ENCODE measurements at places on chromosomes 4 and X.
A peak's percentile ranks its signal among the peaks of the same experiment; 100 is the strongest.

DNA sequence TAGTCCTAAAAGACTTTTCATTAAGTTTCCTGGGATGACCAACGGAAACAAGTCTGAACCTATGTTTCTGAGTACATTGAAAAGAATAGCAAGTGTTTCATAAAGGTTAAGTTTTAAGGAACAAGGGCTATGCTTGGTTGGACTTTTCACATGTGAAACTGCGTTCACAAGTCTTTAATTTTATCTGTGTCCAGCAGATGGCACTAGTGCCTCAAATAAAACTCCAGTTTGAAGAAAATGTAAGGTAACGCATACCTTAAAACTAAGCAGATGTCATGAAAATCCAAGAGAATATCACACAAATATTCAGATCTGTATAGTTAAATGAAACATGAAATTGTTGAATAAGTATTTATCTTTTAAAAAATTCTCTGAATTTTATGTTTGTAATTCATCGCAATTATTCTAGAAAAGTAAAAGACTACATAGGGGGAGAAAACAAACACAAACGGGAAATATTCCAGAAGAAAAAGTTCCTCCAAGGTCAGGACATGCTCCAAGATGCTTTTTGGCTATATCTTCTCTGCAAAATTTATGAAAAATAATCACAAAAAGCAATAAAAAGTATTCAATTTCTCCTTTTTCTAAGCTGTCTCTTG is 89.6 kb upstream of the MAD2L1 start:
- peak; percentile 69 for DNase-seq

- DNase-seq: no peak
These were observed 66.2 kb upstream of the TACR3 start for GRCh38 chr4:103786014-103786413.

DNA sequence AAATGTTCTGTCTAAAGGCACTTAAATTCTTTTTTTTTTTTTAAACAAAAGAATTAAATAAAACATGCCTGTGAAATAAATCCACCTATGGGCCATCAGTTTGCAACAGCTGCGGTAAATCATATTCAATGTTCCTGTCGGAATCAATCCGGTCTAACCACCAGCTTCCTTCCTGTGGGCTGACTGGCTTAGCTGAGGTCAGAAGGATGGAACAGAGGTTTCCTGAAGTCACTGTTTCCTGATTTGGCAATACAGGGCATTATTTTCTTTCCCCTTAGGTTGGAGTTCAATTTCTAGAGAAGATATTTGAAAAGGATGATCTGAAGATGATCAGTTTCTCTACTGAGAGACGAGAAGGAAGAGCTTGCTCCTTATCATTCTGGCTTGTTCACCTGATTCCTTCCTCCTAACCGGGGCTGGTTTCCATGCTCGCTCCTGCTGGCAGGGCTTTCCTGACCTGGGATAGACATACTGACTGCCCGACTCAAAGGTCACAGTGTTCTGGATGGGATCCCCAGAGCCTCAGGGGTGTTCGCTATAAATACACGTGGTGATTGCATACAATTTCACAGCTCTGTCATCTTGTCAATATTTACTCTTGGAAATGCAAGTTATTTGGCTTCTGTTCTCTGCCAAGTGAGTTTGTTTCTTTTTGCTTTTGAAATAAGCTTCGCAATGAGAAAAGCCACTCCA is 21.7 kb downstream of the PDLIM3 start:
- DNase-seq: no peak

GRCh38 chrX:100491174-100491573 is 81.1 kb upstream of the PCDH19 start:
- no peak for DNase-seq

- DNase-seq: no peak
These were observed 125.6 kb downstream of the PTTG2 start for GRCh38 chr4:38085751-38086150.

GRCh38 chr4:158856852-158857251 is 88.0 kb downstream of the FNIP2 start:
- DNase-seq: no peak

- DNase-seq: no peak
These were observed 2.7 kb downstream of the AFAP1 start for GRCh38 chr4:7937006-7937405.

DNA sequence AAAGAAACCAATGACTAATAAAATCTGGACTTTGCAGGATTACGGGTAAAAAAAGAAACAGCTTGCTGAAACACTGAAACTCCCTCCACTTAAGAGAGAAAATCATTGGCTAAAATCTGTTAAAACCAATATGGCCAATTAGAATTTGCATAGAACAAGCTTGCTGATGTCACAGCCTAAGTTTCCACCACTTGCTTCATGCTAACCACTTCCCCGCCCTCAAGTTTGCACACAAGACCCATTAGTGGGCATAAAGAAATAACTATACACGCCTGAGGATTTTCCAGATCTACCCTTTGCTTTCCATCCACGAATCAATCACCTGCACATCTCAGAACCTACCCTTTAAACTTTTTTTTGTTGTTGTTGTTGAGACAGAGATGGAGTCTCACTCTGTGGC is 42.7 kb upstream of the PHEX start:
- DNase-seq: no peak

DNA sequence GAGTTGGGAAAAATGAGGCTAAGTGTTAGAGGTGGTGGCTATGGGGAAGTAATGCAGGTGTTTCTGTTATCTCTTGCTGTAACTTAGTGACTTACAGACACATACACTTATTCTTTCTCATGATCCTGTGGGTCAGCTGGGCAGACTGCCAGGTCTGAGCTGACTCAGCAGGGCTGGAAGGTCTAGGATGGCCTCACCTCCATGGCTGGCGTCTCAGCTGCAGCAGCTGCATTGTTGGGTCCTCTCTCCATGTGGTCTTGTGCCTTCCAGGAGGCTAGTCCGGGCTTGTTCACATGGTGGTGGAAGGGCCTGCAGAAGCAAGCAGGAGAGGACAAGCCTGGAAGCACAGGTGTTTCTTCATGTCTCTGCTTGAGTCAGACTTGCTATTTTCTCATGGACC is 172.7 kb downstream of the NHS start:
- DNase-seq: no peak

DNA sequence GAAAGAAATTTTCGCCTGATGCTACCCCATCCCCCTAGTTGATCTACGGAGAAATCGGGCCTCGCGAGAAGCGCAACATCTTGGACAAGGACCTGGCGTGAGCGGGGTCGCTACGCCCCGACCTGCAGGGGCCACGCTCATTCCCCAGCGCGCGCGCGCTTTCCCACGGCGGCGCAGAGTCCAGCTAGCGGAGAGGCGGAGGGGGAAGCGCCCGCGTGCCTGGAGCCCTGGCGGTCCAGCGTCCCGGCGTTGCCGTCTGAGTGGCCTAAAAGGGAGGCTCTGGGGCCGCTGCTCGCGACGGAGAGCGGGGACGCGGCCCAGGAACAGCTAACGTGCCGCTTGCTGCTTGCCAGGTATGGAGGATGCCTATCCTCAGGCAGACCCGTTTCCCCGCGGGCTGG is 6.0 kb upstream of the SOX3 start:
- DNase-seq: no peak

DNA sequence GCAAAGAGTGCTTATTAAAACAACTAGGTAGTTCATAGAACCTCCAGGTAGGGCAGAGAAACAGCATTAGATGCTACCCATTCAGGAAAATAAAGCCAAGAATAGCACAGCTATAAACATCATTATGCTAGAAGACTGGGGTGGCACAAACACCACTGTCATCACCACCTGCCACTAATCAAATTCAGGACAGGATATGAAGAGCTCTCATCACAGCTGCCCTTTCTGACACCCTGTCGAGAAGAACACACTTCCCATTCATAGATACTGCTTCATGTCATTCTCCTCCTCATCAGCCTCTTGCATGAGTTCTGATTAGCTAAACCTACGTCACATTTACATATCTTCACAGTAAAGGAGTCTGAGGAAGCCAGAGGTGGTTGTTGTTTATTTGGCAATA is 692.3 kb upstream of the HS3ST1 start:
- DNase-seq: no peak

DNA sequence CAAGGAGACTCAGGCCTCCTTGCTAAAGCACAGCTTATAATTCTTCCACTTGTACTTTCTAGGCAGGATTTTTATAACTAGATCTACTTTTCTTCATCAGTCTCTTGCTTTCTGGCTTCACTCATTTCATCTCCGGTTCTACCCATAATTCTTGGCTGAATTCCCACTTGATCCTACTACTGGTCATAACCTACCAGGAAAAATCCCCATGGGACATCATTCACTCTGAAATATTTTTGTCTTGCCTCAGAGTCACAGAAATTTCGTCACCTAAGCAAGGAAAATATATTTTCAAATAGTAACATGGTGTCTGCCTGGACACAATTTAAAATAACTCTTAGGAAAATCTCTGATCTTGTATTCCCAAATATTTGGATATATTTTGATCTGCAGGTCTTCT is 122.3 kb downstream of the TEX13A start:
- DNase-seq: no peak

DNA sequence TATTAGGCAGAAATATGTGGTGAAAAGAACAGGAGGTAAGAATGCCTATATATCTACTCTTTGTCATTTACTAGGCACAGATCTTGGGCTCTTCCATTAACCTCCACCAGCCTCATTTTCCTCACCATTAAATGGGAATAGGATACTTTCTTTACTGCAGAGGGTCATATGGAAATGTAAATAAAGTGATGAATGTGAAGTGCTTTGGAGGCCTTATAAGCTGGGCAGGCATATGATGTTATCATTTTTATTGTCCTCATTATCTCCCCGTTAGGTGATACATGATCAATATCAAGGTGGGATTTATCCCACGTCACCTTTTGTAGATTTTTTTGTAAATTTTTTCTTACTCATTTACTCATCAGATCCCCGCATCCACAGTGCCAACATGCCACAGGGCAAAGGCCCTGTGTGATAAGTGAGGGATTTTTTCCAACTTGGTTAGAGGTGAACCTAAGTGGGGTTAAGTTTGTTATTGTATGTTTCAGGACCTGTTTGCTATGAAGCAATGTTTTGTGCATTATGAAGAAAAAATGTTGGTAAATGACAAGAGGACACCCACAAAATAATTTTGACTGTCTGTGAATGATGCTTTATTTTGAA is 107.8 kb downstream of the SLC4A4 start:
- no peak for DNase-seq

- no peak for DNase-seq
These were observed 120.2 kb upstream of the NDST4 start for GRCh38 chr4:115233600-115233999.

- no peak for DNase-seq
These were observed 458.3 kb upstream of the TENM3 start for GRCh38 chr4:181784881-181785280.

DNA sequence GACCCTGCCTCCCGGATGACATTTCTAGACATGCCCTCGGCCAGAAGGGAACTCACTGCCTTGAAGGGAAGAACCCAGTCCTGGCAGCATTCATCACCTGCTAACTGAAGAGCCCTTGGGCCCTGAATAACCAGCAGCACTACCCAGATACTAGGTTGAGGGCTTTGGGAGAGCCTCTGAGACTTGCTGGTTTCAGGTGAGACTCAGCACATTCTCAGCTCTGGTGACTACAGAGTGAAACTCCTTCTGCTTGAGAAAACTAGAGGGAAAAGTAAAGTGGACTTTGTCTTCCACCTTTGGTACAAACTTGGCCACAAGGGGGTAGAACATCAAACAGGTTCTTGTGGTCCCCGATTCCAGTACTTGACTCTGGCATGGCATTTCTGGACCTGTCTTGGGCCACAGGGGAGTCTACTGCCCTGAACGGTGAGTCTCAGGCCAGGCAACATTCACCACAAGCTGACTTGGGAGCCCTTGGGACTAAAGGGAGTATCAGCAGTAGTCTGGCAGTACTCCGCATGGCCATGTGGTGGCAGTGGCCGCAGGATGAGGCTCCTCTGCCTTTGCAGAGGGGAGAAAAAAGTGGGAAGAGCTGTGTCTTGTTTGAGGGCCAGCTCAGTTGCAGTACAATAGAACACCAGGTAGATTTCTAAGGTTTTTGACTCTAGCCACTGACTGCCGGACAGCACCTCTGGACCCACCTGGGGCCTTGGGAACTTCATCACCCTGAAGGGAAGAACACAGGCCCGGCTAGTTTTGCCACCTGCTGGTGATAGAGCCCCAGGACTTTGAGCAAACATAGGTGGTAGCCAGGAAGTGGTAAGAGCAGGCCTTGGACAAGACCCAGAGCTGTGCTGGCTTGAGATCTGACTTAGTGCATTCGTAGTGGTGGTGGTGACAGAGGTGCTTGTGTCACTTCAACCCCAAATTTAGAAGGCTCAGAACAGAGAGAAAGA is 414.8 kb downstream of the OPHN1 start:
- DNase-seq: no peak

- no peak for DNase-seq
These were observed 108.0 kb downstream of the GPM6A start for GRCh38 chr4:175703956-175704600.

GRCh38 chr4:93084599-93085305 is 743.8 kb upstream of the ATOH1 start:
- DNase-seq: no peak

DNA sequence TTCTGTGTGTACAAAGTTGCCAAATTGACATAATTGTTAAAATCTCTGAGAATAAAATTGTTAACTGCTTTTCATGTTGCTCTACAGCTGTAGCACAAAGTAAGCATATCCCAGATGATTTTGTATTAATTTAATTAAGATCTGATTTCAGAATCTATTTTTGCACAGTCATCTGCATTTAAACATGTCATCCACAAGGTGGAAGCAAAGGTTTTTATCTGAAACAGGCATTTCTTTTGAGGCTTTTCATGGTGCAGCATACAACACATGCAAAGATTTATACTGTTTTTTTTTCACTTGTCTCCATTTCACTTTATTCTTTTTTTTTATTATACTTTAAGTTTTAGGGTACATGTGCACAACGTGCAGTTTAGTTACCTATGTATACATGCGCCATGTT is 51.2 kb downstream of the GC start:
- no peak for DNase-seq

- DNase-seq: no peak
These were observed 48.1 kb downstream of the RAB40AL start for GRCh38 chrX:102985192-102985591.

DNA sequence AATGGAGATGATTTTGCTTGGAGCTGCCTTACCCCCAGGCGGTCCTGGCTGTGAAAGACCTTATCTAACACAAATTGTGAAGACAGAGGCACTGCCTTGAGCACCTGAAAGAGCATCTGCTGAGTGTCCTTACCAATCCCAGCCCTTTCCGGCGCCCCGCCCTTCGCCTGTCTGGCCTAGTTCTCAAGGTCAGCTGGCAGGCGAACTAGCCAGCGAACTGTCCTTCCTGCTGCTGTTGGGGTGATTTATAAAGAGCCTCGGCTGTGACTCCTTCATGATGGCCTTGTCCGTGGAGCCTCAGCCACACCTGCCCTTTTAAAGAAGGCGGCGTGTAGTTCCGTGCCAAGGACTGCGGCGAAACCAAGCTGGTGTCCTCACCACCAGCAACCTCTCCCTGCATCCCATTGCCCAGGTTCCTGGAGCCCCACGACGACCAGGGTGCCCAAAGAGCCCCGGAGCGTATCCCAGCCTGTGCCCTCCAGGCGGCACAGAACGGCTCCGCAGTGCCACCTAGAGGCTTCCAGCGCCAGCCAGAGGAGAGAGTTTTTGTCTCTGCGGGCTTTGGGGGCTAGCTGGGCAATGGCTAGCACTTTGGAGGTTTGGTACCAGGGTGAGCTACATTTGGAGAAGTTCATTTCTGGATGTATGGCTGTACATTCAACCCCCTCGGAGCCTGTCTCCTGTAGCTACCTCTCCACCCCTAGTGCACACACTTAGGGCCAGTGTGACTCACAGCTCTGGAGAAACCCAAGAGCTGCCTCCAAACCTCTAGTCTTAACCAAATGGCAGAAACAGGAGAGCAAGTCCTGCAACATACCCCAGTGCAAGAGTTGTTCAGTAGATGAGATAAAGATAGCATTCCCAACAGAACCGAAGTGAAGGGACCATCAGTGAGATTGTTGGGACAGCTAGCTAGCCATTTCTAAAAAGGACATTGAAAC is 36.8 kb upstream of the VMA21 start:
- no peak for DNase-seq
